Activated naive CD8-positive, alpha-beta T cell treated with anti-CD3 and anti-CD28 coated beads, Interleukin-2, amount 50 U/mL, for 24 hours (primary cell): ENCODE measurements at places on chromosomes 6 and 20.

- no peak for DNase-seq
Observed at GRCh38 chr6:5846889-5847288, 159.8 kb downstream of the NRN1 start.

DNA sequence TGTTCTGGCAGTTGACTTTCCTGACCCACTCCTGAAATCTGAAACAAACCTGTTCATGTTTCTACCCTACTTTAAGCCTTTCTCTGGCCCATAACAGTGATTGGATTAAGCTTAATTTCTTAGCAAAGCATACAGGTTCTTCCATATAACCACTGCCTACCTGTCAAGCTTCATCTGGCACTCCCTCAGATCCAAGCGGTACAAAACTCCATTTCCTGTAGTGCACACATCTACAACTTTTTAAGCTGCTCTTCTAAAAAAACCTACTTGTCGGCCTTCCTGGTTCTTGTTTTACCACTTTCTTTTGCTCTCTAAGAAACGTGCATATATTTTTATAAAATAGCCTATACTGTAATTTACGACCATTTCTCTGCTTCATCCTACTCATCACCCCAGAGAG is 916 bp upstream of the PPP1R11 start:
- no peak for DNase-seq

GRCh38 chr6:158232316-158233213 is 64.4 kb downstream of the GTF2H5 start:
- DNase-seq = peak; percentile 49

- no peak for DNase-seq
Observed at GRCh38 chr20:48098099-48098498, 312.8 kb upstream of the SULF2 start.

DNA sequence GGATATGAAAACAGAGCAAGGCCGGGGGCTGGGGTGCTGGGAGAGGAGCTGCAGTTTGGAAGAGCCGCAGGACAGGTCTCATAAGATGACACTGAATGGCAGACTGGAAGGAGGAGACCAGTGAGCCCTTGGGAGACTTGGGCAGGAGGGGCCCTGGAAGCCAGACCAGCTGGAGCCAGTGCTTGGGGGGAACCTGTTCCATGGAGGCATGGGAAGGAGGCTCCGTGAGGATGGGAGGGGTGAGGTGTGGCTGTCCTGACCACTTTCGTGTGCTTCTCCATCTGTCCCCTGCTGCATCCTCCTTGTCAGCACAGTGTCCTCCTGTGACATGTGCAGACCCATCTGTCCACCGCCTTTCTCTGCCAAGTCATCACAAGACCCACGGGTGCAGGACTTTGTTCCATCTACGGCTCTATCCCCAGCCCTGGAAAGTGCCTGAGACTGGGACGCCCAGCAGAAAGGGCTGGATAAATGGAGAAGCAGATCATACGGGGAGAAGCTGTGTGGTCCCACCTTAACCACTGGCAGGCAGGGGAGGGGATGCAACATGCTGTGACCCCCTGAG is 84.8 kb upstream of the MPC1 start:
- no peak for DNase-seq
